Mesenteric fat pad (tissue), 1 donor: ENCODE measurements at places on chromosomes 4 and X. TPM values are rescaled to one million over a fixed set of nuclear protein-coding genes. Genes with fewer than 3 reads are reported as not detected.

LUZP4 gene
- not detected for total RNA-seq

PPEF1 gene
- not detected for total RNA-seq

GRIA3 gene
- total RNA-seq = 0.71 TPM

GRCh38 chr4:100118181-100118580, 72.1 kb downstream of the DDIT4L start:
- no peak for DNase-seq

DNA sequence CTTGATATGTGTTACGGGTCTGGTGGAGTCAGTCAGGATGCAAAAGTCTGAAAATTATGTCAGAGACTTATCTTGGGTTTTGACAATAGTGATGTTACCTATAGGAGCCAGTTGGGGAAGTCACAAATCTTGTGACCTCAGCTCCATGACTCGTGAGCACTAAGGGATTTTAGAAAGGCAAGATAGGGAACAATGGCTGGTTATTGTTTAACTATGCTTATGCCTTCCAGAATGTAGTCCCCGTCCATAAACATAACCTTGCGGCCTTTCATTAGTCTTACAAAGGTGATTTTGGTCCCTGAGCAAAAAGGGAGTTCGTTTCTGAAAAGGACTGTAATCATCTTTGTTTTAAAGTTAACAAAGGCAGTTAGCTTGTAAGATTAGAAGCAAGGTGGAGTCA, 23.9 kb upstream of the GATB start:
- DNase-seq = no peak

GRCh38 chrX:108223585-108223984, 132.0 kb downstream of the ATG4A start:
- no peak for DNase-seq

GRCh38 chrX:44536198-44536597, 6.5 kb downstream of the FUNDC1 start:
- no peak for DNase-seq

GRCh38 chr4:8376361-8377102, 64.0 kb downstream of the ACOX3 start:
- no peak for DNase-seq

DNA sequence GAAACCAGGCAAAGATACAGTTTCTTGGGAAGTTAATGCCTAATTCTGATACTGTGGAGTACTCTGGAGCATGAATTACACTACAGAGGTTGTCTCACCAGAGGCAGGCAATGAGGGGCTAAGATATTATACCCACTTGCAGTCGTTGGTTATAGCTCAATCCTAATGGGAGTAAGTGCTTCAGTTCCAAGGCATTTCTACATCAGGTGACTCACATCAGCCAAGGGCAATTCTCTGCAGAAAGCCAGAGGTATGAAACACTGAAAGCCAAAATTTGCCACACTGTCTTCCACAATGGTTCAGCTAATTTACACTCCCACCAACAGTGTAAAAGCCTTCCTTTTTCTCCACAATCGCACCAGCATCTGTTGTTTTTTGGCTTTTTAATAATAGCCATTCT, 174.0 kb upstream of the IL15 start:
- DNase-seq = no peak

GRCh38 chr4:17718471-17718870, 63.0 kb downstream of the FAM184B start:
- no peak for DNase-seq
